Ureter (tissue), 1 donor: ENCODE measurements at places on chromosomes 2 and 18.

DNA sequence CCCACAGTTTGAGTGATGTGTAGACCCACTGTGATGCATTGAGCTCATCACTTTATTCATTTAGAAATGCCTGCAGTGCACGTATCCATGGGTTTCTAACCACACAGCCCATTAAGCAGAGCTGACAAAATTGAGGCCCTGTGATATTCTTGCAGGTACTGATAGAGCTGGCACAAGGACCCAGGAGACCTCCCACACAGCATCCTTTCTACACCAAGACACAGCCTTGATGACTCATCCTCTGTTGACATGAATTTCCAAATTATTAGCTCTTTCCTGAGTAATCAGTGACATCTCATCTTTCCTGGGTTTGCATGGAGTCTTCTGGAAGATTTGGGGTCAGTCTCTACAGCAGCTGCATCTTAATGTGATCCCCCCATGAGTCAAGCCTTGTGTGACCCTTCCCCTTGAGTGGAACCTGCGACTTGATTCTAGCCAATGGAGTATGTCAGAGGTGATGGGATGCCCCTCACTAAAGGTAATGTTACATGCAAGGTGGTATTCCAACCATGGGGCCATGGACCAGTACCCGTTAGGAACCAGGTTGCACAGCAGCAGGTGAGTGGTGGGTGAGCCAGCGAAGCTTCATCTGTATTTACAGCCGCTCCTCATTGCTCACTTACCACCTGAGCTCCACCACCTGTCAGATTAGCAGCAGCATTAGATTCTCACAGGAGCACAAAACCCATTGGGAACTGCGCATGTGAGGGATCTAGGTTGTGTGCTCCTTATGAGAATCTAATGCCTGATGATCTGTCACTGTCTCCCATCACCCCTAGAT lies 181.1 kb upstream of the ARL4C start:
- no peak for DNase-seq

DNA sequence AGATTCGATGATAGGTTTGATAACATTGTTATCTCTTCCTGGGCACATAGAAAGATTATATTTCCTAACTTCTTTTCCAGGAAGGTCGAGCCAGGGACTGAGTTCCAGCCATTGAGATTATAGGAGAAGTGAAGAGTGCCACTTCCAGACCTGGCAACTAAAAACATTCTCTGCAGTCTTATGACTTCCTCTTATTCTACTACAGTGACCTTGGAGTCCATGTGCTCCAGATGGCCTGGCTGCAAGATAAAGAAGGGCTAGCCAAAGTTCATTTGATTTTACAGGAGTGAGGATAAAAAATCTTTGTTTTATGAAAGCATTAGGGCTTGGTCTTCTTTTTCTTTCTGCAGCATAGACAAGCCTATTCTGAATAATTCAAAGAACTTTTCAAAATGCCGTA lies 363.0 kb downstream of the FSIP2 start:
- no peak for DNase-seq

GRCh38 chr2:41879235-41879916 lies 168.4 kb upstream of the PKDCC start:
- DNase-seq: no peak

DNA sequence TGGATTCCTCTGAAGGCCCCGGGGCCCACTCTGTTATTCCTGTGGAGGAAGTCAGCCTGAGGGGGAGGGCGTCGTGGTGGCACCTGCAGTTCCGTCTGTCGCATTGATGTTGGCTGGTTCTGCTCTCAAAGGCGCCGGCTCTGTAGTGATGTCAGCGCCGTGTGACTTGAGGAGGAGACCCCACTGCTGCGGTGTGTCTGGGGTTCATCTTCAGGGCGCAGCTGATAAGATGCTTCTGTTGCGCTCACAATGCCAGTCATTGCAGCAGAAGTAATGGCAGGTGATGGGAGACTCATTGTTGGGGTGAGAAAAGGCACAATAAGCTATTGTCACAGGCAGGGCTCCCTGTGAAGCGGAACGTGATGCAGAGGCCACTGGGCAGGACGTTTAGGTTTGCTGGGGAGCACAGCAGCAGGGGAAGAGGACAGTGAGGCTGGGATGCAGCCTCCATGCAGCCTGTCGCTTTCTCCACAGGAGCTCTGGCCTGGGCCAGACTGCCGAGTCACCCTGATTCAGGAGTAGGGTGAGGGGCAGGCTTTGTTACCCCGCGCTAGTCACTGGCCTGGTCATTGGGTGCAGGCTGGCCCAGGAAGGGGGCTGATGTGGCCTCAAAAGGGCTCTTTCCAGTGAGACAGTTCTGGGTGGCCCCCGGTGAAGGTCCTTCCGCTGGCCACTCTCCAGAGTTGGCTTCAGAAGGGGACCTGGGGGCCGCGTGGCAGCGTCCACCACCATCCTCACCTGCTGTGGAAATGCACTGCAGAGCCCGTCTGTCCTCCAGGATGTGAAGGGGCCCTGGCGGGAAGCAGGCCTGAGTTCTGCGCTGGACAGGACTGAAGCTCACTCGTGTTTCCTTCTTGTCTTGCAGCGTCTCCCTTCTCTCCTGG lies 42.9 kb downstream of the SH3BP4 start:
- no peak for DNase-seq

GRCh38 chr2:61493523-61493942 lies 22.6 kb upstream of the USP34 start:
- DNase-seq: no peak

DNA sequence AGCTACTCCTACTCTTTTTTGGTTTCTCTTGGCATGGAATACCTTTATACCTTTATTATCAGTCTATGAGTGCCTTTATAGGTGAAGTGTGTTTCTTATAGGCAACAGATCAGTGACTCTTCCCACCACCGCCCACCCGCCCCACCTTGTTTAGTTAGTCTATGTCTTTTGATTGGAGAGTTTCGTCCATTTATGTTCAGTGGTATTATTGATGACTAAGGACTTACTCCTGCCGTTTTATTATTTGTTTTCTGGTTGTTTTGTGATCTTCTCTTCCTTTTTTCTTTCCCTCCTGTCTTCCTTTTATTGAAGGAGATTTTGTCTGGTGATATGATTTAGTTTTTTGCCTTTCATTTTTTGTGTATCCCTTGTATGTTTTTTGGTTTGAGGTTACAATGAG lies 179.5 kb downstream of the GULP1 start:
- DNase-seq: no peak

DNA sequence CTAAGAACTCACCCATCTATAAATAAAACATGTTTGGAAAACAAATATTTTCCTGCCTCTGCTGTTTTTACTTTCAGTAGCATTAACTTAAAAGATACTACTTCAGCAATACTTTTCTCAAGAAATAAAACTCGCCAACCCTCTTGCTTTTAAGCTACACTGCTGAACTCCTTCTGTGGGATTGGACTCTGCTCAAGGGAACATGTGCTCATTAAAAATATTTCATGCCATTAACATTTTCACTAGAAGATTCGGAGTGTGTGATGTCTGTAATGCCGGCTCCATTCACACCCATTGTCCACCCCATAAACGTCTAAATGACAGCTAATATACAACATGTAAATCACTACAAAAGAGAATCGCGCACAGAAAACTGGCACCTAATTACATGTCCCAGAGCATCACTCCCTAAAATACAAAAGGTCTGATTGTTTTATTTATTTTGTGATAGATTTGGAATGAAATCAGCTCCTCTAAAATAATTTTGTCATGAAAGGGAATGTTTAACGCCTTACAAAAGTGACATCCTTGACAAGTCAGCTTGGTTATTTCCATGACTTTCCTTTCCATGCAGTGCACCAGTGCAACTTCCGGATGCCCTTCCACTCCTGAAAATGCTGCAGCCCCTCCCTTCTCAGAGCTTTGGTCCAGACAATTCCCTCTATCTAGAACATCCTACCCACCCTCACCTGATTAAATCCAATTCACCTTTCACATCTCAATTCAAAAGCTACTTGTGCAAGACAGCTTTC lies 73.1 kb downstream of the ANKRD44 start:
- DNase-seq: no peak

- no peak for DNase-seq
These were observed 60.0 kb upstream of the FOSL2 start for GRCh38 chr2:28332696-28333095.

- DNase-seq: no peak
These were observed 49.7 kb downstream of the FOSL2 start for GRCh38 chr2:28442328-28442727.

- no peak for DNase-seq
These were observed 4.5 kb downstream of the TIMM21 start for GRCh38 chr18:74152857-74153256.

- DNase-seq: no peak
These were observed 448.9 kb upstream of the SLC14A2 start for GRCh38 chr18:45166341-45166835.

GRCh38 chr2:150480241-150480640 lies 7.2 kb downstream of the RND3 start:
- no peak for DNase-seq

DNA sequence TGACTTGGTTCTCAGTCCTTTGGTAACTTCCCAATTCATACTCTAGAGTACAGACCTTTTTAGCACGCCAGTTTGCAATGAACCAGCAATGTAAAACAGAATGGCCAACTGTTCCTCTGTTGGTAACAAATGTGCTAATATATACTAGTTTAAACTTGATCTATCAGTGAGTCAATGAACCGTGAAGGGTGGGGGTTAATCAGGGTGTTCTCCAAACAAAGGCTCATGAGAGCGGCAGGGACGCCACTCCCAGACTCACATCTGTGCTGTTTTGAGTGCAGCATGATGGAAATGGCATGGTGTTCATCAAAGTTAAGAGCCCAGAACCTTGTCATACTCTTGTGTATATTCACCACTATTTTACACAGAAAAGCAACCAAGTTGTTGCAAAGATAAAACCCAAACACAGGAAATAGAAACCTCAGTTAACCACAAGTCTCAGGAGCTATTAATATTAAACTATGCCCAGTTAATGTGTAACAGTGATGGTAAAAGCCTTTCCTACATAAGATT lies 70.3 kb downstream of the CERKL start:
- no peak for DNase-seq

- no peak for DNase-seq
These were observed 20.7 kb downstream of the SFT2D3 start for GRCh38 chr2:127721978-127722355.

DNA sequence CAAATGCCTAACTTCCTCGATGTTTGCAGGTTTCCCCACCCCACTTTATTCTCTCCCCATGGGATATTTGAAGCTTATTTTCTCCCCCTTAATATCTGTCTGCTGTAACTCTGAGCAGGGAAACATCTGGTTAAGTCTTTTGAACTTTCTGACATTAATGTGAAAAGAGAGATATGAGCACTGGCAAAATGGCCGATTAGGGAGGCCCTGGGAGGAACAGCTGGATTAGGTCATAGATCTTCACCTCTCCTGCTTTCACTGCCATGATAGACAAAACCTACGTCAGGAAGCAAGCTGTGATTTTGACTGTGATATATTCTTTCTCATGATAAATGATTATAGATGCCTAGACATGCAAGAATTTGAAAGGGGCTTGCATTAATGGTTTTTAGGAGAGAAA lies 43.6 kb downstream of the LYPD6B start:
- no peak for DNase-seq

- DNase-seq: no peak
These were observed 86.1 kb downstream of the ACVR1 start for GRCh38 chr2:157789933-157790511.

DNA sequence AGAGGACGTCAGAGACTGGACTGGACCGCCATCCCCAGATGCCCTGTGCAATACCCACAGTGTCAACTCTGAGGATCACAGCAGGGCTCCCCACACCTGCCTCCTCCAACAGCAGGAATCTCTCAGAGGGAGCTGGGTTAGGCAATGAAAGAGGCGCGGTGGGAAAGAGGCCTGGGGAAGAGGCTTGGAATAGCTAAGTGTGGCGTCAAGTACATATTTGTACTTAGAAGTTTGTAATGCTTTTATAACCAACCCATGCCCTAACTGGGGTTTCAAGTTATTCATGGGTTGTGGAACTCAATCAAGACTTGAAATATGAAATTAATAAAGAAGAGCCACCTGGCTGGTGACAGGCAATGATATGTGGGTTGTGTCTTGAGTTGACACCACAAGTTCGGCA lies 28.7 kb downstream of the CYP26B1 start:
- no peak for DNase-seq

DNA sequence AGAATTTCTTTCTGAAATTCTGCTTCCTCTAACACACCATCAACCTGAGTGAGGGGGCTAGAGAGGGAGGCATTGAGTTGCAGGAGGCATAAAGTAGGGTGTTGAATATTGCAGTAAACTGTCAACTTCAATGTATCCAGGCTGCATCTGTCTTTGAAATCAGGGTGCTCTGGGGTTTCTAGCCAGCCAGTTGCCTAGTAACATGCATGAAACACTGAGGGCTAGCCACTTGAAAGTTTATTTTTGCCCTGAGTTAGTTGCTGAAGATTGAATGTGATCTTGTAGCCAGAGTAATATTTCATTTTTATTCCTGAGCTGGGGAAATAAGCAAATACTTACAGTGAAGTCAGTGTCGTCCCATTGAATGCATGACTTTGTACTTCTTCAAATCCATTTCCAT lies 41.9 kb downstream of the LHCGR start:
- DNase-seq: no peak

GRCh38 chr2:100580367-100581276 lies 17.8 kb downstream of the PDCL3 start:
- no peak for DNase-seq

- DNase-seq: no peak
These were observed 54.1 kb upstream of the MEX3C start for GRCh38 chr18:51251625-51252024.

GRCh38 chr2:76080154-76080553 lies 369.4 kb upstream of the GCFC2 start:
- no peak for DNase-seq

- DNase-seq: no peak
These were observed 106.5 kb downstream of the GALNT3 start for GRCh38 chr2:165687426-165688002.

- DNase-seq: no peak
These were observed 312.4 kb downstream of the PLCL1 start for GRCh38 chr2:198116756-198117155.

DNA sequence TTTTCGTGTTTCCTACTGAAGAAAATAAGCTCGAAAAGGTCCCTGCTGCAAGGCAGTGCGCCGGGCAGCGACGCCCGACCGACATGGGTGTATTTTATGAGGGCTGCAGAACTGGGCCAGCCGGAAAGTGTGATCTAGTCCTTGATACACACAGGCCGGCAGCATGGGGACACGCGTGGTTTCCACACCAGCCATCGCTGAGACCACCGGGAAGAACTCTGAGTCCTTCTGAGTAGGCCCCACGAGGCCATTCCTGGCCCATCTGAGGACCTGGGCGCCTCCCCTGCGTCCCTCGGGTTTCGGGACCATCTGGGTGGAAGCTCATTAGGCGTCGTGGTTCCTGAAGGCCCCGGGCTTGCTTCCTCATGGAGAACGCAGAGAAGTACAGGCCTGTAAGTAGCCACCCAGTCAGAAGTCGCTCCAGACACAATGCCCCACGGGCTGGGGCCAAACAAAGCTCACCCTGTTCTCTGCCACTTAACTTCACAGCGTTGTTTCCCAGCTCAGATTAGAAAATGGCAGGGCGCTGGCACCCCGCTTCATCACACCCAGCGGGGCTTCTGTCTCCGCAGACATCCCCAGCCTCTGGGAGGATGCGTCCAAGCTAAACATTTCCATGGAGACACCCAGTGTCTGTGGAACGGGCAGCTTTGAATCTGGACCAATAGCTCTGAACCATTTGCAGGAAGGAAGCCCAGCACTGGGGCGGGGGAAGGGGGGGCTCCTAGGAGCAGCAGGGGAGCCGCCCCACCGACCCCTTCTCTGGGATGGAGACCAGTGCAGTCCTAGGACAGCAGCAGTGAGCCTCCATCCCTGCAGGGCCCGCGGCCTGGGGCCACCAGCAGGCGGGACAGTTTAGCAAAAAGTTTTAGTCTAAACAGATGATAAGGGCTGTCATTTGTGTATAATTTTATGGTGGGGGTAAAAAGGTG lies 2.4 kb downstream of the NFATC1 start:
- DNase-seq: no peak
